KBM-7 (cell line): ENCODE measurements at places on chromosomes 5 and 9.

GRCh38 chr5:40121236-40121635 lies 558.5 kb upstream of the PTGER4 start:
- DNase-seq, result no peak

- DNase-seq, result no peak
These were observed 42.5 kb downstream of the ALG2 start for GRCh38 chr9:99178912-99179872.

DNA sequence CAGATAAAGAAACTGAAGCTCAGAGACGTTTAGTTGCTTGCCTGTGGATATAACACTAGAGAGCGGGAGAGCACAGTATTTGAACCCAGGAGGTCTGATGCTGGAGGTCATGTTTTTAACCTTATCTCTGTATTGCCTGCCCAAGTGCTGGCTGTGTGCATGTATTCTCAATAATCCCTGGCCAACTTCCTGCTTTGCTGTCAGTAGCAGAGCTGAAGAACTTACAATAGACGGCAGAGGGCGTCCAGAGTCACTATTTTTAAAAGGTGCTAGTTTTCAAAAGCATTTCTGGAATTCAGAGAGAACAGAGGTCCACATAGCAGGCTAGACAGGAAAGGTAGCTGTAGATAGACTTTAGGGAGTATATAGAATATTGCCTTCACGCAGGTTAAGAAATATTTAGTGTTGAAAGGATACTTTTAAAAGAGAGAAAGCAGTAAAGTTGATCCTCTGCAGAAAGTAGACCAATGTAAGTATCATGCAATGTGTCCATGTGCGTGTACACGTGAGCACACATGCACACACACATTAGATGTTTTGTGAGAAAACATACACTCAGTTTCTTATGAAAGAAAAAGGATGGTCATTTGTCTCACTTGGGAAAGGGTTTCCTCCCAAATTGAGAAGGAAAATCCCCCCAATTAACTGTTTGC lies 46.3 kb downstream of the PTCD2 start:
- peak; percentile 77 for DNase-seq

GRCh38 chr5:172284611-172284980 lies 1.0 kb upstream of the UBTD2 start:
- no peak for DNase-seq

DNA sequence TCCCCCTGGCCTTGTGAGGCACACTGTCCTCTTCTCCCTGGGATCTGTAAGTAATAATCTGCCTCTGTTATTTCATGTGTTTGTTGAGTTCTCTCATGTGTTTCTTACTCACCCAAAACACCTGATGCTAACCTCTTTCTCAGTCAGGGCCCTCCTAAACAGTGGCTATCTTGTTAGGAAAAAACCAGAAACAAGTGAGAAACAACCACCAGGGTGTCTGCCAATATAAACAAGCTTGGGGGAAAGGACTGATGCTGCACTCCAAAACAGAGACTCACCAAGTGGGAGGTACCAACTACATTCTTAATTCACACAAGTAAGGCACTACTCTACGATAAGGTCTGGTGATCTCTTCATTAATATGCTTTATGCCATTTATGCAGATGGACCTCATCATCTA lies 564.4 kb downstream of the SEMA5A start:
- no peak for DNase-seq

- DNase-seq, result no peak
These were observed 185.2 kb upstream of the NREP start for GRCh38 chr5:111942201-111942600.

DNA sequence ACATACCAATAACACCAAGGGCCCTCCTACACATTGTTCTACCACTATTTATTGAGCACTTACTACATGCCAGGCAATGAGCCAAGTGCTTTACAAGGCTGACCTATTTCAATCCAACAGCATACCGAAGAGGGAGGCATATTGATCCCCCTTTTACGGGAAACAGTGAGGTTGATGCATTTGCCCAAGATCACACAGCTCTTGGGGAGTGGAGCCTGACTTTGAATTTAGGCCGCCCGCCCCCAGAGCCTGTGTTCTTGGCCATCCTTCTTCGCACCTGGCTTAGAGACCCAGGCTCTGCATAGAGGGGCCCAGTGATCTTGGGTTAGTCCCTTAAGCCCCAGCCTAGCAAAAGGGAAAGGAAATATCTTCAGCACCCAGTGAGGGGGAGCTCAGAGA lies 158.1 kb upstream of the IER5L start:
- DNase-seq, result no peak

DNA sequence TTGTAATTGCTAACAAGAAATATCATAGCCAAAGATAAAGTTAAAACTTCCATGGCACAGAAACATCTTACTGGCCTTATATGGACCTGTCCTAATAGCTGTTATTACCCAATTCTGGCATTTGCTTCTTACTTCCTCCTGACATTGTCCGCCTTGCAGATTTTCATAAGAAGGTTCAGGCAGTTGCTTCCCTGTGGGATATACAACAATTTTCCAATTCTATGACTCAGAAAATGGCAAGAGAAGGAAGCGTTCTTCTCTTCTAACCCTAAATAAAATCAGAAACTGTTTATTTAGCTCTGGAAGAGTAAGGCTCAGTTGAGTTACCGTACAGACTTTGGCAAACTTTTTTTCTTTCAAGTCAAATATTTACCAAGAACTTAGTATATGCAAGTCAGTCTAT lies 1.7 kb downstream of the PRKAA1 start:
- peak; percentile 21 for DNase-seq

DNA sequence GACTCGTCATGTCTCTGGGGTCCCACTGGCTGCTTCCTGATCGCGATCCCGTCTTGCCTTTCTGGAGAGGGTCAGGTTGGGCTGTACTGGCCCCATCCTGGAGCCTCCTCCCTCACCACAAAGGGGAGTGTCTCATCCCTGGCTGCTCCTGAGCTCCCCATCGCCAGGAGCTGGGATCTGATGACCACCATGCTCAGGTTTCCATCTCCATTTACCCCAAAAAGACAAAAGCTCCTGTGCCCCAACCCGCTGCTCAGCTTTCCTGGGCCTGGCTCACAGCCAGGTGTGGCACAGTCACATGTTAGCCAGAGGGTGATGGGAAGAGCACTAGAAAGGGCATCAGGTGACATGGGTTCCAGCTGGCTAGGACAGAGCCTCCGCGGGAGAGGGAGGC lies 47.3 kb upstream of the CDKN2AIPNL start:
- DNase-seq, result no peak

GRCh38 chr5:1366514-1366913 lies 21.6 kb upstream of the CLPTM1L start:
- DNase-seq, result no peak

DNA sequence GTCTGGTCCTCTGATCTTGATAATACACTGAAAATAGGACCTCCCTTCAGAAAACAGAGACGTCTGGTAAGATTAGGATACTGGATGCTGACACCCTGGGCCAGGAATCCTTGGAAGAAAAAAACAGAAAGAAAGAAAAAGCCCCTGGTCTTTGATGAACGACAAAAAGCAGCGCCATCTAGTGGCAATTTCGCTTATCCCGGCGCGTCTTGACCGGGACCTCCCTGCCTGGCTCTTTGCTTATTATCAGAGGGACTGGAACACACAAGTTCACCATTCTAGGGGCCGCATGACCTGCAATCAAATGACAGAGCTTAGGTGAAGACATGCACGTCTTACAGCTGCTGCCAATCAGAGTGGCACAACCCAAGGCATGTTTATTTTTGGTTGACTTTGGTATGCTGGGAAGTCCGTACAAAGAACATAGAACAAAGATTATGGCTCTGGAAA lies 114.9 kb upstream of the NFIB start:
- peak; percentile 48 for DNase-seq

DNA sequence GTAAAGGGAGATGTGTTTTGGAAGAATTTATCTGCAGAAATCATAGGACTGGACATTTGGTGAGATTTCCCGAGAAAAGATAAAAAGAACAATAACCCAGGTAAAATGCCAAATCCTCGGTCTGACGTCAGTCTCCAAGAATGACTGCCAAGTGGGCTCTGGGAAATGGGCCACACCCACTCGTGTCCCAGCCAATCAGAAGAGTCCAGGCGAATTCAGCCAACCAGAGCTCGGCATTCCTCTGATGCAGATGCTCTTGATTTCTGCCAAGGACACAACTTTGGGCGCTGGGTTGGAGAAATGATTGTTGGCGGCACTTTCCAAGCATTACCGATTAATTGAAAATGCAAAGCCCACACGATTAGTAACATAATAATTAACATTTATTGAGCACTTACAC lies 73.3 kb downstream of the FGF18 start:
- no peak for DNase-seq

DNA sequence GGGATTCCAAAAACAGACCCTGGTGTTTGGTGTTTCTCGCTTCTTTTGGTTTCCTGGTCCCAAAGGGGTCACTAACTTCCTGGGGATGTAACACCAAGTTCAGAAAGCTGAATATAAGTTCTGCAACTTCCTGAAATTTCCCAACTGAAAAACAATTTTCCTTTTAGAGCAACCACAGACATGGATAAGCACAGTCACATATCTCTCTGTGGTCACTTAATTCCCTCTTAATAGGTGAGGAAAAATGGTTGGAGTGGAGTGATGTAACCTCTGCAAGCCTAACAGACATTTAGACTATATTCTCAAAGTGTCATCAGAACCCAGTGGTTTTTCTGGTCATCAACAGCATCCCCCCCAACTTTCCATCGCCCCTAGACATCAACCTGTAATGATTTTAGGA lies 135.3 kb downstream of the PRELID2 start:
- no peak for DNase-seq

GRCh38 chr5:169828385-169828784 lies 151.9 kb downstream of the INSYN2B start:
- DNase-seq, result no peak

GRCh38 chr5:50727149-50727496 lies 60.7 kb downstream of the PARP8 start:
- DNase-seq, result peak; percentile 76

GRCh38 chr9:105168870-105169319 lies 75.6 kb upstream of the SLC44A1 start:
- DNase-seq, result no peak

GRCh38 chr5:59496524-59497134 lies 396.9 kb downstream of the PDE4D start:
- peak; percentile 61 for DNase-seq

DNA sequence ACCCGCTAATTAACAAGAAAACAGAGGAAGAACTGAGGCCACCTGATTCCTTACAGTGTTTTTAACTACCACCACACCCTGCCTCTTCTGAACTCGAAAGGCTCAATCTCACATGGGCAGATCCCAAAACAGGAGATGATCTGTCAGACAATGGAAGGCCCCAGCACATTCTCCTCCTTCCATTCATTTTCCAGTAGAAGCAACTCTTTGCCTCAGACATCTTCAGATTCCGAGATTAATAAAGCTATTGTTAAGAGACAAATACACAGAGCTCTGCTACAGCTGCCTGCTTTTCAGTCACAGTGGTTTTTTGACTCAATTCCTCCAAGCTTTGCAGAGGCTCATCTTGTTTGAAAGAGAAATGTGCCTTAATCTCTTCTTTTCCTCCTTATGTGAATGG lies 127.2 kb upstream of the ADAMTSL1 start:
- no peak for DNase-seq

- no peak for DNase-seq
These were observed 171.6 kb upstream of the PPP1R2B start for GRCh38 chr5:156678484-156678883.

GRCh38 chr5:56746553-56747339 lies 68.6 kb upstream of the MAP3K1 start:
- no peak for DNase-seq

DNA sequence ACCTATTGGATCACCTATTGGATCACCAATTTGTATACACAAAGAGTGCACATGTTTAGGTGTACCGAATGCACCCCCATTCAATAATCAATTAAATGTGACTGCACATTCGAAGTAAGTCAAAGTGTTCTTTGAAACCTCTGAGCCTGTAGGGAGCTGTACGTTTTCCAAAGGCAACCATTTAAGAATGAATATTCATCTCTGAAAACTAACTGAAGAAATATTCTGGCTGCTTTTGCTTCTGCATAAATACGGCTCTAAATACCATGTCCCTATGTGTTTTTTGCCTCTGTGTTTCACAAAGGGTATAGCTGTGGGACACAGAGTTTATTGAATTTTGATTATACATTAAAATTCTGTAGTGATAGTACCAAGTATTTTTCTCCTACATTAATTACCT lies 95.4 kb downstream of the ITGA1 start:
- DNase-seq, result no peak

GRCh38 chr5:164487939-164488338 lies 982.5 kb downstream of the MAT2B start:
- DNase-seq, result no peak

GRCh38 chr5:141603923-141604717 lies 14.7 kb downstream of the DIAPH1 start:
- DNase-seq, result peak; percentile 78

DNA sequence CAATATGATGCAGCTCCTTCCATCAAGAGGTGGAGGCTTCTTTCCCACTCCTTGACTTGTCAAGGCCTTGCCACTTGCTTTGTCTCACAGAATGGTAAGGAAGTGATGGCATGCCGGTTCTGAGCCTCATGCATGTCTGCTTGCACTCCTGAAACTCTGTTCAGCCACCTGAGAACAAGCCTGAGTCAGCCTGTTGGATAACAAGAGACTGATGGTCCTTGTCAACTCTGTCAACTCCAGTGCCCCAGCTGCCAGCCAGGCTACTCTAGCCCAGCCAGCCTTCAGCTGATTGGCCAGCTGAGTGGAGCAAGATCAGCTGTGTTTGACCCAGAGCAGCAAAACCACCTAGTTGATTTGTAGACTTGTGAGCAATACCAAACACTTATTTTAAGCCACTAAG lies 4.4 kb upstream of the TENT4A start:
- no peak for DNase-seq

GRCh38 chr9:98986866-98987651 lies 43.4 kb downstream of the COL15A1 start:
- DNase-seq, result no peak

- DNase-seq, result no peak
These were observed 7.1 kb upstream of the AFAP1L1 start for GRCh38 chr5:149264439-149265067.

GRCh38 chr9:61674882-61675281 lies 485.0 kb downstream of the SPATA31A7 start:
- DNase-seq, result no peak

GRCh38 chr9:120920806-120921178 lies 5.8 kb downstream of the TRAF1 start:
- DNase-seq, result no peak

- no peak for DNase-seq
These were observed 50.4 kb upstream of the PRR16 start for GRCh38 chr5:120413686-120414085.

DNA sequence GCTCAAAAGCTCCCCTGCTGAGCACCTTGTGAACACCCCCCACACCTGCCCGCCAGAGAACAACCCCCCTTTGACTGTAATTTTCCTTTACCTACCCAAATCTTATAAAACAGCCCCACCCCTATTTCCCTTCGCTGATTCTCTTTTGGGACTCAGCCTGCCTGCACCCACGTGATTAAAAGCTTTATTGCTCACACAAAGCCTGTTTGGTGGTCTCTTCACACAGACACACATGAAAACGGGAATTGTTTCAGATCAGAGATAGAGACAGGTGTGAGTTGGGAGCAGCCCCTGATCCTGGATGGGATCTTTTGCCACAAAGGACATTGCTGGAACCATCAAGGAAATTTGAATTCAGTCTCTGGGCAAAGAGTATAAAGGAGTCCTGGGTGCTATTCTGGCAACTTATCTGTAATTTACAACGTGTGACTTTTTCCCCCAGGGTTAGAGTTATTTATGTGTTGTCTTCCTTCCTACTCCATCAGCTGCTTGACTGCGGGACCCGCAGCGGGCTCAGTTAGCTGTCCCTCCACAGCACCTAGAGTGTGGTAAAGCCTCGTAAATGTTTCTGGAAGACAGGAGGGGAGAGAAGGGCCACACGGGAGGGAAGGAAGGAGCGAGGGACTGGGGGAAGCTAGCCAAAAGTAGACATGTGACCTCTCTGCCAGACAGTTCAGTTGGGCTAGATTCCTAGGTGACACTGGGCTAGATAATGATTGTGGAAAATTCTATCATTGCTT lies 437.0 kb downstream of the ZNF608 start:
- no peak for DNase-seq
